Colonic mucosa (tissue), 4 donors: ENCODE measurements at places on chromosomes 3 and 15. TPM values are rescaled to one million over a fixed set of nuclear protein-coding genes. Genes with fewer than 3 reads are reported as not detected.

DNA sequence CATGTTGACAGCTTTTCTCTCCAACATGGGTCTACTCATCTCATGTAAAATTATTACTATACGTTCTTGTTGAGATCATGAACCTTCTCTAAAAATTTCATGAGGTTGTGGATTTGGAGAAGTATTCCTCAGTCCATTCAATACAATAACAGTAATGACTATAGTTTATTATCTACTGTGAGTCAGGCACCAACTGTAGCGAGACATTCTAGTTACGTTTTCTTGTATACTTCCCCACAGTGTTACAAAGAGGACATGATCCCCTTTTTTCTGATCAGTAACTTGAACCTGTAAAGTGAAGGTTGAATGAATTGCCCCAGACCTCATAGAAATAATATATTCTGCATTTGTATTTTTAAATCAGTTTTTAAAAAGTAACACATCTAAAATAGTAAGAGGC lies 76.4 kb downstream of the AKAP13 start:
- H3K36me3 ChIP-seq, result no peaks in the 10 kb centered on the region
- H3K27ac ChIP-seq, result no peak overlapping the region
- H3K27me3 ChIP-seq, result no peaks in the 10 kb centered on the region
- DNase-seq, result no peak
- peaks cover 3% of the 10 kb centered on the region for H3K4me1 ChIP-seq

The NME9 gene
- total RNA-seq, result not detected

GRCh38 chr3:36077320-36077719 lies 303.0 kb upstream of the STAC start:
- H3K4me3 ChIP-seq, result no peak overlapping the region
- no peak overlapping the region for H3K27ac ChIP-seq
- no peaks in the 10 kb centered on the region for H3K36me3 ChIP-seq

The RPL29 gene
- 1,273 TPM for total RNA-seq

DNA sequence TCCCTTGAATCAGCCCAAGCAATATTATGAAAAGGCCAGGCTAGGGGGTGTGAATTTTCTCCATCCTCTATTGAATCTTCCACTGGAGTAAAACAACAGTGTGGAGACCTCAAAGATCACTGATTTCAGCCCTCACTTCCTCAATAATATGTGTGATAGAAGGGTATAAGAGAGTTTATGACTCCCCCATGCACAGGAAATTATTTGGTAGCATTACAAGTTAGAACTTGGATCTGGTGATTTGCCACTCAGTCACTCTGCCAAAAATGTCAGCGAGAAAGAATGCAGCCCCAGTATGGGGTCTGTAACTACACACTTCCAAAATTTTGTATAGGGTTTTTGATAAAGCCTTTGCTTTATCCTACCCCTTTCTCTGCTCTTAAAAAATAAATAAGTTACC lies 81.0 kb upstream of the KCNMB2 start:
- H3K4me1 ChIP-seq, result no peaks in the 10 kb centered on the region
- H3K27ac ChIP-seq, result no peak overlapping the region
- no peaks in the 10 kb centered on the region for H3K36me3 ChIP-seq
- H3K4me3 ChIP-seq, result no peak overlapping the region
- H3K27me3 ChIP-seq, result no peaks in the 10 kb centered on the region

DNA sequence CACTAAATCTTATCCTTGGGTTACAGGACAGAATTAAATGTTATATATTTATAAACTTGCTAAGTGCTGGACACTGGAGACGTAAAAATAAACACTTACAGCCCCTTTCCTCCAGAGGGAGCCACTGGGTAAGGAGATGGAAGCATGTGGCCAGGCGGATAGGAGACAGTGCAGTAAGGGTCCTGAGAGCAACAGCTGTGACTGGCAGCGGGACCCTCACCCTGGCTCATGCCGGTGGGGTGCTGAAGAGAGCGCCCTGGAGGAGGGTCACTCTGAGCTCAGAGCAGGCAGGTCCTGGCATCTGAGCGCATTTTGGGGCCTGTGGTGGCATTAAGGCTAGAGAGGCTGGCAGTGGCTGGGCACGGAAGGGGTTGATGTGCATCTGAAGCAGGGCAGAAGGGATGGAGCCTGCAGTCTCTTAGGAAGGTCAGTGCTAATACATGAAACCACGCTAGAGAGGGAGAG lies 16.0 kb downstream of the SEC61A1 start:
- H3K4me1 ChIP-seq, result no peaks in the 10 kb centered on the region
- no peak overlapping the region for H3K27ac ChIP-seq
- H3K4me3 ChIP-seq, result no peak overlapping the region
- peaks cover 45% of the 10 kb centered on the region for H3K36me3 ChIP-seq
- DNase-seq, result no peak
- no peaks in the 10 kb centered on the region for H3K27me3 ChIP-seq

DNA sequence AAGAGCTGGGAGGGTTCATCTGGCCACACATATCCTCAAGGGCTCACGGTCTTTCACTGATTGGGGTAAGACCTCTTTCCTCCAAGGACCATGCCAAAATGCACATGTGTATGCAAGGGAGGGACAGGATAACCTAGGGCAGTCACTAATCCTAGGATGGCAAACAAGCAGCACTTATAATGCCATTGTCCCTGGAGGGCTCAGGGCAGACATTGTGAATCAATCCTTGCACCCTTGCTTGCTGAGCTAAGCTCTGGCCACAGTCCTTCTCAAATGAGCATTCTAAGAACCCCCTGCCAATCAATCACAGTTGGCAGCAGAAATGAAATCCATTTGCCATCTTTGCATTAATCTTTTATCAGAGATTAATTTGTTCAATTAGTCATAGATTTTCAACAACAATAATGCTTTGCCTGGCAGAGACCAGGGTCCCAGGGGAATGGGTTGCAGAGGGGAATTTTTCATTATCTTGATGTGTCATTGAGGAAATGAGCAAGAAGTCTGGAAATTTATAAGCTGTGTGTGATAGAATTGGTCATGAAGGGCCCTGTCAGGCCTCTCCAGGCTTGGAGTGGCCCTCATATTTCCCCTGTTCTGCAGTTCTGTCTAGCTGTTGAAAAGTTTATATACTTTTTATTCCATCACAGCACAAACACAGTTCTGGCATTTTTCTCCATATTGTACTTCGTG lies 57.2 kb upstream of the KY start:
- no peak overlapping the region for H3K4me3 ChIP-seq
- H3K27me3 ChIP-seq, result no peaks in the 10 kb centered on the region
- H3K27ac ChIP-seq, result no peak overlapping the region
- DNase-seq, result no peak
- no peaks in the 10 kb centered on the region for H3K36me3 ChIP-seq

- no peak for DNase-seq
- H3K27ac ChIP-seq, result no peak overlapping the region
- H3K36me3 ChIP-seq, result no peaks in the 10 kb centered on the region
- no peaks in the 10 kb centered on the region for H3K4me1 ChIP-seq
- no peaks in the 10 kb centered on the region for H3K27me3 ChIP-seq
Measured at GRCh38 chr15:76577879-76578512, 241.4 kb downstream of the ISL2 start.

The BNC1 gene
- not detected for total RNA-seq

DNA sequence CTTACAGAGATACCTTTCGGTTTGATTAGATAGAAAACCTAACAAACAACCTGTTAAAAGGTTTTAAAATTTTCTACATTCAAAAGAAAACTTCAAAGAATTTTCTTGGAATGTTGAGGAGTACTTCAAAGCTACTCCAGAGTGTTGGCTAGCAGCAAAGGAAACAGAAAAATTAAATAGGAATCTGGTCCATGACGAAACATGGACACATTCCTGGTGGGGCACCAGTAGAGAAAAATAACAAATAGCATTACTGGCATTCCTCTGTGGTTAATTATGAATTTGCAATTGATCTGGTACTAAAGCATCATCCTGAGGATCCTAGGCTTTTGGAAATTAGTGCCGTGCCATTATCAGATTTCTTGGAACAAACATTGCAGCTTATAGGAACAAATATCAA lies 59.5 kb upstream of the DPPA4 start:
- H3K4me3 ChIP-seq, result no peak overlapping the region
- H3K4me1 ChIP-seq, result no peaks in the 10 kb centered on the region
- no peak overlapping the region for H3K27ac ChIP-seq
- DNase-seq, result no peak
- H3K36me3 ChIP-seq, result no peaks in the 10 kb centered on the region
- no peaks in the 10 kb centered on the region for H3K27me3 ChIP-seq

GRCh38 chr15:38263996-38264395 lies 11.4 kb downstream of the SPRED1 start:
- no peaks in the 10 kb centered on the region for H3K36me3 ChIP-seq
- DNase-seq, result no peak
- no peak overlapping the region for H3K4me3 ChIP-seq
- H3K27ac ChIP-seq, result no peak overlapping the region
- H3K4me1 ChIP-seq, result no peaks in the 10 kb centered on the region

DNA sequence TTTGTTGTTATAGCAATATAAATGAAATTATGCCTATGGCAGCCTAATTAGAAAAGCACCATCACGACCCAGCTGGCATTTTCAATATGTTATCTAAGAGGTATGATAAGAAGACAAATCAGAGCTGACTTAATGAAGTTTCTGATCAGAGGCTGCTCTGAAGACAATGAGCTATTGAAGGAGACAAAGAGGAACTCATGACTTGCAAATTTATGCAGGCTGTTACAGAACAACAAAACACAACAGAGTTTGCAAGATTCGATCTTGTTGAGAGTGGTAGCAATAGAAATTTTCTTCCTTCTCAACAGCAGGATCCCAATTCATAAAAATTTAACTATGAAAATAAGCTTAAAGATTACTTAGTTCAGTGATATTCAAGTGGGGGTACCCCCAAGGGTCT lies 7.7 kb downstream of the CCDC54 start:
- no peak overlapping the region for H3K27ac ChIP-seq
- H3K4me1 ChIP-seq, result no peaks in the 10 kb centered on the region

- no peaks in the 10 kb centered on the region for H3K36me3 ChIP-seq
- H3K27me3 ChIP-seq, result no peaks in the 10 kb centered on the region
- peak overlapping the region; percentile 14 for H3K27ac ChIP-seq
- DNase-seq, result no peak
- H3K4me1 ChIP-seq, result peaks cover 10% of the 10 kb centered on the region
Measured at GRCh38 chr3:177451301-177451750, 254.0 kb upstream of the TBL1XR1 start.

DNA sequence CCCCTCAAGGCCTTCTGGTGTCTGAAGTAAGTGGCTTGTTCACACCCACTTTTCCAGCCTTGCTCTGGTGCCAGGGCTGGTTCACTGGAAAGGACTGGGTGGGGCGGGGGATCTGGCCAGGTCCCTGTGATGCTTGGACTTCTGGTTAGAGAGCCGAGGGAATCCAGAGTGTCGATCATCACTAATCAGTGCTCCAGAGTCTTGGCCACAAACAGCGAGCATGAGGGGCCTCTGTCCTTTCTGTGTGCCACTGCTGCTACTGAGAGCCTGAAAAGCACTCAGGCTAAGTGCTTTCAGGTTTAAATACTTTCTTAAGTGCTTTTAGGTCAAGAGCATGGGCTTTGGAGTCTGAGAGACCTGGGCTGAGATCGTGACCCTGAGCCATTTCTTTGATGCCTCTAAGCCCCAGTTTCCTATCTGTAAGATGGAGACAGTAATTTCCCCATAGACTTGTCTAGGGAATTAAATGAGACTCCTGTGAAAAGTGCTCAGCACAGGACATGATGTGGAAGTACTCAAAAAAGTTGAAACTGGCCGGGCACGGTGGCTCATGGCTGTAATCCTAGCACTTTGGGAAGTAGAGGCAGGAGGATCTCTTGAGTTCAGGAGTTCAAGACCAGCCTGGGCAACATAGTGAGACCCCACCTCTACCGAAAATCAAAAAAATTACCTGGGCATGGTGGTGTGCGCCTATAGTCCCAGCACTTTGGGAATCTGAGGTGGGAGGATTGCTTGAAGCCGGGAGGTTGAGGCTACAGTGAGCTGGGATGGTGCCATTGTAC lies 53.8 kb upstream of the SEC22A start:
- DNase-seq, result no peak
- H3K4me3 ChIP-seq, result no peak overlapping the region
- no peak overlapping the region for H3K27ac ChIP-seq
- H3K27me3 ChIP-seq, result no peaks in the 10 kb centered on the region

The AGBL1 gene
- total RNA-seq, result 0.24 TPM

DNA sequence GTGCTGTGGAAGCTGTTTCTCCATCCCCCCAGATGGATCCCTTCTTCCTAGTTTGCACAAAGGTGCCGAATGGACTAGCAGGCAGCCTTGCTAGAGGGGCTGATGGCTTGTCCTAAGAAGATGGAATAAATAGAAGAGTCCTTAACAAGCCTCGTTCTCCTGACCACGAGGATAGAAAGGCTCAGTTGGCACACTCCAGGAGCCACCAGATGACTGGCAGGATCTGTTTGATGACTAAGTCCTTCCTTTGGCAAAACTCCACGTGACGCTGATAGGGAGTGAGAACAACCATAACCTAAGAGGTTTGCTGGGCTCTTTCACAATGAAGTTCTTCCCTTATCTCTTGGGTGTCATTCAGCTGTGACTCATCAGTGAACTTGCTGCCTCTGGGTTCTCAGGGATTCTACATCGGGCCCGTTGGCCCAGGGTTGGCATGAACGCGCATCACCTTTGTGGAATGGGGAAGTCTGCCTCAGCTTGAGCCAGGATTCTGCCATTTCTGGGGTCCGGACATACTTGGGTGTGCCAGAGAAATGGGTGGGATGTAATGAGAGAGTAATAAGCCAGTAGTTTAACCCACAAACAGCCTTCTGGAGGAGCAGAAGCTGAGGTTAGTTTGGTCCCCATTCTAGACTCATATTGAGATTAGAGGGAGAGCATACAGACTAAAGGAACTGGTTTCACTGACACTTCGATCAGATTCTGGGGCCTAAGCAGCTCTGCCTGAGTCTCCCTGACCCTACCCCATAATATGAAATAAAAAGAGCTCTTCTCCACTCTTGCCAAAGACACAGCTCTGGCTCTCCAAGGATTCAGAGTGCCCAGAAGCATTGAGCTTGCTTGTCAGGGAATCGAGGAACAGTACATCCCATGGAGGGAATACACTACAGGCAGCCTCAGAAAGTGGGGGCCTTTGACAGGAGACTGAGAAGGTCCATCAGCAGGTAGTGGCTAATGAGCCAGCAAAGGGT lies 2.0 kb upstream of the MELTF start:
- H3K4me3 ChIP-seq, result no peak overlapping the region
- DNase-seq, result peak; percentile 88
- H3K36me3 ChIP-seq, result no peaks in the 10 kb centered on the region
- peaks cover 10% of the 10 kb centered on the region for H3K4me1 ChIP-seq

- no peak overlapping the region for H3K4me3 ChIP-seq
- H3K4me1 ChIP-seq, result no peaks in the 10 kb centered on the region
- no peak for DNase-seq
- no peak overlapping the region for H3K27ac ChIP-seq
- H3K27me3 ChIP-seq, result no peaks in the 10 kb centered on the region
Measured at GRCh38 chr15:65816441-65816840, 24.3 kb upstream of the DENND4A start.

GRCh38 chr3:104190681-104191080 lies 1176.0 kb upstream of the ALCAM start:
- no peak overlapping the region for H3K27ac ChIP-seq
- DNase-seq, result no peak
- H3K4me3 ChIP-seq, result no peak overlapping the region
- no peaks in the 10 kb centered on the region for H3K4me1 ChIP-seq

- DNase-seq, result no peak
- no peak overlapping the region for H3K4me3 ChIP-seq
- no peaks in the 10 kb centered on the region for H3K36me3 ChIP-seq
- H3K4me1 ChIP-seq, result no peaks in the 10 kb centered on the region
Measured at GRCh38 chr3:186640929-186641328, 730 bp downstream of the FETUB start.

The CCR8 gene
- total RNA-seq, result 0.29 TPM

The CADM2 gene
- 2.8 TPM for total RNA-seq

The CLDN1 gene
- 2.2 TPM for total RNA-seq

The ACTC1 gene
- not detected for total RNA-seq

The IGF2BP2 gene
- total RNA-seq, result 48.7 TPM
